Activated CD4-positive, alpha-beta T cell treated with anti-CD3 and anti-CD28 coated beads for 36 hours (primary cell): ENCODE measurements at places on chromosomes 11 and 22. TPM values are rescaled to one million over a fixed set of nuclear protein-coding genes. Genes with fewer than 3 reads are reported as not detected.
A peak's percentile ranks its signal among the peaks of the same experiment; 100 is the strongest.

DNA sequence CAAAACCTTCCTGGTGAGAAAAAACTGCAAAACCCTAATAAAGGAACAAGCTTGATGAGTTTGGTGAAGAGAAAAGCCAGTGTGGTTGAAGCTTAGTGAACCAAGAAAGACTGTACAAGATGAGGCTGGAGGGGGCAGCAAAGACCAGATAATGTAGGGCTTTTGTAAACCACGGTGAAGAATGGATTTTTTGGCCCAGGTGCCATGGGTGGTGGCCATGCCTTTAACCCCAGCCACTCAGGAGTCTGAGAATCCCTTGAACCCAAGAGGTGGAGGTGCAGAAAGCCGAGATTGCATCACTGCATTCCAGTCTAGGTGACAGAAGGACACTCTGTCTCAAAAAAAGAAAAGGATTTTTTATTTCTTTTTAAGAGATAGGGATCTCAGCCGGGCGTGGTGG is 5.0 kb upstream of the ZDHHC5 start:
- no peak overlapping the region for H3K4me3 ChIP-seq
- no peaks in the 10 kb centered on the region for H3K27me3 ChIP-seq
- DNase-seq: peak; percentile 42
- H3K27ac ChIP-seq: no peak overlapping the region
- H3K4me1 ChIP-seq: peaks cover 23% of the 10 kb centered on the region

DNA sequence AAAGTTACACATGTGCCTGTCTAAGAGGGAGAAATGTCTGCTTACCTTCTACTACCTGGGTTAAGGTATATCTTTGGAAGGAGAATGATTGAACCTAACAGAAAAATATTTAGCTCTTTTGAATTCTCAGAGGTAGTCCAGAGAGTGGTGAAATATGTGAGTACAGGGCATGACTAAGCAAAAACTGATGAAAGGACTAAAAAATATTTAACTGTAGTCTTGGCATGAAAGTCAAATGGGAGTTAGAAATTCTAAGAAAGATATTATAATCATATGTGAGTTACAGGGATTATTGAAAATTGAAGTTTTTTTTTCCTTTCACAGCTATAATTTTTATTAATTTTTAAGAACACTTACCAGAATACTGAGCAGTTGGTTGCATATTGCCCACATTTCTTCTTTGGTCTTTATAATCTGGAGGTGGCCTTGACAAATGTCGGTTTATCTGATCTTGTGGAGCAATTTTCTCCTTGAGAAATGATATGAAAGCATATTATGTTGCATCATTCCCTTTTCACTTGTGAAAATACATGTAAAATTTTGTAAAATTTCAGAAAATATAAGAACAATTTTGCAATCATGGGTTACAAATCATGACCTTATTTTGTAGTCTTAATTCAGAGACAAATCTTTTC is 61.4 kb upstream of the MTMR2 start:
- H3K4me1 ChIP-seq: peaks cover 2% of the 10 kb centered on the region
- peak overlapping the region; percentile 60 for H3K27ac ChIP-seq
- no peaks in the 10 kb centered on the region for H3K27me3 ChIP-seq
- H3K36me3 ChIP-seq: peaks cover 47% of the 10 kb centered on the region
- no peak overlapping the region for H3K4me3 ChIP-seq
- DNase-seq: no peak

GRCh38 chr11:14418801-14419417 is 59.9 kb upstream of the RRAS2 start:
- no peaks in the 10 kb centered on the region for H3K27me3 ChIP-seq
- no peak overlapping the region for H3K27ac ChIP-seq
- DNase-seq: peak; percentile 17
- peaks cover 32% of the 10 kb centered on the region for H3K4me1 ChIP-seq
- H3K4me3 ChIP-seq: no peak overlapping the region

GRCh38 chr11:62928011-62928410 is 6.8 kb upstream of the CHRM1 start:
- H3K27me3 ChIP-seq: peaks cover 70% of the 10 kb centered on the region
- H3K27ac ChIP-seq: no peak overlapping the region
- no peak overlapping the region for H3K4me3 ChIP-seq
- H3K4me1 ChIP-seq: peaks cover 21% of the 10 kb centered on the region

DNA sequence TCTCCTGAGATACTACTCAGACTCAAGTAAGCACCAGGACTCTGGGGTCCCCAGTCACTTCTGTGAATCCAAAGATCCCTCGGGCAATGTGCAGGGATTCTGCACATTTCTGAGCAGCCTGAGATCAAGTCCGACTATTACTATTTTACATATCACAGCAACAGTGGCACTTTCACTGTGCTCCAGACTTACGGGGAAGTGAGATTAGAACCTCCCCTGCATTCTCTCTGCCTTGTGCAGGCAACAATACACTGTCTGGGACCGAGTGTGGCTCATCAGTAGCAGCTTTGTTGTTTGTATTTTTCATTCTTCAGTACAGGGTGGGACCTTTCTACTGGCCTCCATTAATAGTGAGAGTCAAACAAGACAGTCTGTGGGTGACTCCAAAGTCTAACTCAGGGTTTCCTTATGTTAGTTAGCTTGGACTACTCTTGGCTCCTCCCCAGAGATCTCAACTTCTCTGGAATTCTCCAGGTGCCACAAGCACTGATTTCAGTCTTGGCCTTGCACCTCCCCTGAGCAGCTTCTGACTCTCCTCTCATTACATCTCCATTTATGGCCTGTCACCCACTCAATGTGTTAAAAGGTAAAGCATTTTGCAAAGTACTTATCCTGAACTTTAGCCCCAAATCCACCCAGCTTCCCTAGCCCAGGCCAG is 76.2 kb upstream of the TOP3B start:
- no peak overlapping the region for H3K27ac ChIP-seq
- no peak overlapping the region for H3K4me3 ChIP-seq
- DNase-seq: no peak
- peaks cover 31% of the 10 kb centered on the region for H3K27me3 ChIP-seq

GRCh38 chr11:19419021-19419750 is 178.4 kb upstream of the E2F8 start:
- H3K27ac ChIP-seq: no peak overlapping the region
- H3K4me1 ChIP-seq: no peaks in the 10 kb centered on the region

GRCh38 chr11:83054001-83054400 is 17.7 kb downstream of the RAB30 start:
- DNase-seq: no peak
- no peak overlapping the region for H3K27ac ChIP-seq
- H3K4me1 ChIP-seq: peaks cover 48% of the 10 kb centered on the region
- peaks cover 19% of the 10 kb centered on the region for H3K36me3 ChIP-seq

- no peak for DNase-seq
- H3K27me3 ChIP-seq: no peaks in the 10 kb centered on the region
- peaks cover 15% of the 10 kb centered on the region for H3K36me3 ChIP-seq
- no peak overlapping the region for H3K4me3 ChIP-seq
- H3K27ac ChIP-seq: no peak overlapping the region
- H3K4me1 ChIP-seq: peaks cover 13% of the 10 kb centered on the region
Measured at GRCh38 chr22:46224044-46224897, 25.8 kb downstream of the CDPF1 start.

DNA sequence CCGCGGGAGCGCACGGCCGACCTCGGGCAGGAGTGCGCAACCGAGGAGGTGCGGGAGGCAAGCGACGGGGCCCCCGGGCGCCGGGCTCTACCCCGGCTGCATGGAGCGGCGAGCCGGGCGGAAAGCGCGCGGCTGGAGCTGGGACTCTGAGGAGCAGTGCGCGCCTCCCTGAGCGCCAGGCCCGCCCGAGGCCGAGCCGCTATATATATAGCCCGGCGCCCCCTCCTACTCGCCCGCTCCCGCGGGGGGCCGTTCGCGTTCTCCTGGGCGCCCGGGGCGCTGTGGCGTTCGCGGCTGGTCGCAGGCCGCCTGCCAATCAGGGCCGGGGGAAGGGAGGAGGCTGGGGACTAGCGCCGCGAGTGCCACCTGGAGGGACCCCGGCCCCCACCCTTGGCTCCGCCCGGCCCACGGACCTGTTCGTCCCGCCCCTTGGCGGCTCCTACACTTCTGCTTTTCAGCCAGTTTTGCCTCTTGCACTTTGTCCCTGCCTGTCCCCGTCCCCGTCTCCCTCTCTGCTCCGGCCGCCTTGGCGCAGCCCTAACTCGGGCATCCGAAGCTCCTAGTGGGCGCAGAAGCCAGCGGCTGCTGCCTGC is at the start of gene FGF4:
Gene FGF4 (minus strand): TSS at position 179 of the 593 bp plus-strand sequence. CDS start 257 bp downstream, outside the sequence.
- peak; percentile 8 for DNase-seq
- H3K36me3 ChIP-seq: no peaks in the 10 kb centered on the region
- no peak within 1 kb of the TSS for H3K4me3 ChIP-seq
- H3K27ac ChIP-seq: no peak within 1 kb of the TSS
- H3K4me1 ChIP-seq: no peaks in the 10 kb centered on the region

GRCh38 chr11:96607864-96608558 is 218.2 kb downstream of the JRKL start:
- no peak overlapping the region for H3K27ac ChIP-seq
- no peak overlapping the region for H3K4me3 ChIP-seq
- no peaks in the 10 kb centered on the region for H3K36me3 ChIP-seq
- H3K27me3 ChIP-seq: no peaks in the 10 kb centered on the region
- no peaks in the 10 kb centered on the region for H3K4me1 ChIP-seq

DNA sequence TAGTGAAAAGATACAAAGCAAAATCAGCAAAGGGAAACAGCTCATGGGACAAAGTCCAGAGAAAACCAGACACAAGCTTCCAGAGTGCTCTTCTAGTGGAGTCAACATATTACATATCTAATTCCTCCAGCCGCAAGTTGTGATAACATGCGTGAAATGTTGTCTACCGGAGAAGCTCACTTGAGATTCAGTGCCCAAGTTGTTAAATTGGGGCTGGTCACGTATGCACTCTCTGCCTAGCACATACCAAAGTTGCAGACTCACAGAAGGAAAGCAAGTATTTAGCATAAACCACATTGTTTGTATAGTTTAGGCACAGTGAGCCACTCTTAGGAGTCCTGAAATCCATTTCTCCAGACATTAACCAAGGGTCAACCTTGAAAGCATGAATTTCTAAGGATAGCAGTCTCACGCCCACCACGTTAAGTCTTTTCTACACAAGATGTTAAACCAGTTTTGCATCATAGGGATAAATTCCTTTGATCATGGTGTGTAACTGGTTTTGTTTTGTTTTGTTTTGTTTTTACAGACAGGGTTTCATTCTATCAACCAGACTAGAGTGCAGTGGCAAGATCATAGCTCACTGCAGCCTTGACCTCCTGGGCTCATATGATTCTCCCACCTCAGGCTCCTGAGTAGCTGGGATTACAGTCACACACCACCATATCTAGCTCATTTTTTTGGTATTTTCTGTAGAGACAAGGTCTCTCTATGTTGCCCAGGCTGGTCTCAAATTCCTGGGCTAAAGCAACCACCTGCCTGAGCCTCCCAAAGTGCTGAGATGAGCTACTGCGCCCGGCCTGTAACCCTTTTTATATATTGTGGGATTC is 39.5 kb upstream of the EP300 start:
- no peak overlapping the region for H3K27ac ChIP-seq
- no peaks in the 10 kb centered on the region for H3K36me3 ChIP-seq
- H3K4me1 ChIP-seq: peaks cover 12% of the 10 kb centered on the region
- no peak for DNase-seq
- H3K4me3 ChIP-seq: no peak overlapping the region

The MIOX gene
- 0.44 TPM for total RNA-seq

The GGTLC2 gene
- not detected for total RNA-seq

The GGTLC3 gene
- not detected for total RNA-seq

The PPP2R5B gene
- 13.5 TPM for total RNA-seq

The CBLIF gene
- not detected for total RNA-seq
